Hepatocyte (in vitro differentiated cells): ENCODE measurements at places on chromosomes 2 and 18. TPM values are rescaled to one million over a fixed set of nuclear protein-coding genes. Genes with fewer than 3 reads are reported as not detected.

Gene SNTG2
- polyA plus RNA-seq, result not detected in 2 replicates

Gene ZEB2
- 17.2 and 17.8 TPM in 2 replicates for polyA plus RNA-seq

DNA sequence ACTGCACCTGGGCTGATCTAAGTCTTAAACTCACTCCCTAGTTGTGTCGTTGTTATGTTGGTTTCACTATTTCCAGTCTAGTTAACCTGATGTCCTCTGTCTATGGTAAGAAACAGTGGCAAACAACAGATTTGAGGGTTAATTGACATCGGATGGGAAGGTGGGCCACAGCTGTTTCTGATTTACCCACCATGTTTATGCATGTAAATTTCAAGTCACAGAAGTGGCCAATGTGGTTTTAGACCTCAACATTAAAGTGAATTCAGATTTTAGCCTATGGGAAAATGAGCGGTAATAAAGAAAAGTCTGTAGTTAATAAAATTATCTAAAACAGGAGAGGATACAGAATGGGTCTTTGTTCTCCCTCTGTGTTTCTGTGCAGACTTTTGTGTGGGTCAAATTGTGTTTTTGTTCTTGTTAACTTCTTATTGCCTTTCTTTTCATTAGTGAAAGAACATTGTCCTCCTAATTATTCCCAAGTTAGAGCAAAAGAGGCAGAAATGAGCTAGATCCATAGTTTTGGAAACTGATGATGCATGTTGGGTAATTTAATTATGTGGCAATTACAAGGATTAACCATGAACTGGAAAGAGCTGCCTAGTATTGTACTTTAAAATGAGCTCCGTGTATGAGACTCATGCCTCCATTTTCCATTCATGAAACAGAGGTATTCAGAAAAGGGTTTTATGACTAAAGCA, 83.2 kb downstream of the LAMA3 start:
- no peak for DNase-seq

DNA sequence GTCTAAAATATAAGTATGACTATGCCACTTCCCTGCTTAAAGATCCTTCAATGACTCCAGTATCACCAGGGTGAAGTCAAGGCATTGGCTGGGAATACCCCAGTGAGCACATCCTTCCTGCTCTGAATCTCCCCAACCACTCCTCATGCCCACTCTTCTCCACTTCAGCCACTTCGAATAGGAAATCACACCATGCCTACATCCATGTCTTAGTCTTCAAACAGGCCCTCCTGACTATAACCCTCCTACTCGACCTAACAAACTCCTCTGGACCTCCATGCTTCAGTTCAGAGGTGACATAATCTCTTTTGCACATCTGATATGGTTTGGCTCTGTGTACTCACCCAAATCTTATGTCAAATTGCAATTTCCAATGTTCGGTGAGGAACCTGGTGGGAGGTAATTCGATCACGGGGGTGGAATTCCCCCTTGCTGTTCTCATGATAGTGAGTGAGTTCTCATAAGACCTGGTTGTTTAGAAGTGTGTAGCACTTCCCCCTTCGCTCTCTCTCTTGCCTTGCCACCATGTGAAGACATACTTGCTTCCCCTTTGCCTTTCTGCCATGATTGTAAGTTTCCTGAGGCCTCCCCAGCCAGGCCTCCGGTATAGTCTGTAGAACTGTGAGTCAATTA, 87.8 kb upstream of the TFCP2L1 start:
- no peak for DNase-seq

- peak; percentile 69 for DNase-seq
Measured at GRCh38 chr2:41966431-41966893, 81.4 kb upstream of the PKDCC start.

DNA sequence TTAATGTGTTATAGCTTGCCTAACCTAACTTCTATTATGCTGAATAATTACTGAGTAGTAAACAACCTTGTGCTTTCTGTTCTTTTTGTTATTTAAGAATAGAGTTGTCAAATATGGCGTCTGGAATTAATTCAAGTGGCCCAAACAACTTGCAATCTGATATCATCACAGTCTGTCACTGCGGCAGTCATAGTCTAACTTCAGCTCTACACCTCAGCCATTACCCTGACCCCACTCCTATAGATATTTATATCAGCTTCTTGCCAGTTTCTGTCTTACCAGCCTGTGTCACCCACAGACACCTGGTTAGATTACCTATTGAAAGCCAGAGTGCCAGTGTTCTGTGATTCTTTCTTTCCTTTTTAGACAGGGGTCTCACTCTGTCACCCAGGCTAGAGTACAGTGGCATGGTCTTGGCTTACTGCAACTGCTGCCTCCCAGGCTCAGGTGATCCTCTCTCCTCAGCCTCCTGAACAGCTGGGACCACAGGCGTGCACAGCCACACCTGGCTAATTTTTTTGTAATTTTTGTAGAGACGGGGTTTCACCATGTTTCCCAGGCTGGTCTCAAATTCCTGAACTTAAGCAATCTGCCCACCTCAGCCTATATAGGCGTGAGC, 14.1 kb upstream of the KLHL41 start:
- no peak for DNase-seq

GRCh38 chr2:41880561-41881243, 167.1 kb upstream of the PKDCC start:
- DNase-seq, result no peak

- peak; percentile 10 for DNase-seq
Measured at GRCh38 chr2:72263043-72263775, 115.5 kb upstream of the CYP26B1 start.

DNA sequence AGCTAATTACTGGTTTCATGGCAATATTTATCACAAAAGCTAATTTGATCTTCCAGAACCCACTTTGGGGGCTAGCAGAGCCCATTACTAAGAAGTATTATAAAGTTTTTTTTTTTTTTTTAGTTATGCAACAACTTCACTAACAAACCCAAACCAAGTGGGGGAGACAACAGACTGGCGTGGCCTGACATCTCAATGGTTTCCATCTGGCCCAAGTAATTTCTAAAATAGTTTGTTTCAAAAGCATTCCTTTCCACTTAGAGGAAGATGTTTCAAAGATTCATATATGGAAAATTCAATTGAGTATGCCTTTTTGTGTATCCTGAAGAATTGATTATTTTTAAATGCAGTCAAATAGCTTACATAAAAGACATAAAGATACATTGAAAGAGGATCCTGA, 367.1 kb downstream of the HRH4 start:
- DNase-seq, result no peak

Gene CNGA3
- not detected in 2 replicates for polyA plus RNA-seq

- DNase-seq, result no peak
Measured at GRCh38 chr2:119147776-119148715, 10.5 kb downstream of the C1QL2 start.

Gene MEX3C
- polyA plus RNA-seq, result 18.9 and 21.0 TPM in 2 replicates
